ENCODE measurements at places on chromosomes 1 and 21.

DNA sequence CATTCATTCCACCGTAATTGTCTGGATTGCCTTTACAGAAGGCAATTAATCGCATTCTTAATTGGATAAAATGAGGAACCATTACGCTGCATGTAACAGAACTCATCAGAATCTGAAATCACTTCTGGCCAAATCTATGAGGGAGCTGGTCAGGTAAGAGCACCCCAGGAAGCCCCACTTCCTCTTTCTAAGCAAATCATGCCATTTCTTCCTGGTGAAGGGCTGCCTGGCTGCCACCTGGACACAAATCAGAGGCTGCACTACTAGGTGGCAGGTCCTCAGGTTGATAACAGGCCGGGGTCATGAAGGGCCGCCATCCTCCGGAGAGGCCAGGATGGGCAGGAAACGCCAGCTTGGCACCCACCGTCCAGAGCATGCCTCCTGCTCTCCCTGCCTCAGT is 73.7 kb downstream of the CAPZB start:
- no peak for DNase-seq

- DNase-seq: no peak
Measured at GRCh38 chr1:2438038-2438437, 25.7 kb upstream of the PEX10 start.

DNA sequence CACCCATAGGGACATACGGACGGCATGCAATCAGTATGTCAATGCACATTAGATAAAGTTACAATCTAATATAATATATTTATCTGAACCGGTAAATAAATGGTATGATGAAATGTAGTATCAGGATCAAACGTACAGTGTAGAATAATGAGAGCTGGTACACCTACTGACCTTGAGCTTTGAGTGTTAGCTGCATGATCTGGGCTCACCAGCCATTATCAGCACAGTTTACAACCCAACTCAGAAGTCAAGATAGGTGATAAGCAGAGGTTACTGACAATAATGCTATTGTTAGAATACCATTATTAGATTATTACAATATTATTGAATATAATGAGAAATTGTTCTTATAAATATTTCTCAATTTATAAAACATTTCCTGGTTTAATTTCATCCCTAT is 103.0 kb upstream of the ESRRG start:
- no peak for DNase-seq

DNA sequence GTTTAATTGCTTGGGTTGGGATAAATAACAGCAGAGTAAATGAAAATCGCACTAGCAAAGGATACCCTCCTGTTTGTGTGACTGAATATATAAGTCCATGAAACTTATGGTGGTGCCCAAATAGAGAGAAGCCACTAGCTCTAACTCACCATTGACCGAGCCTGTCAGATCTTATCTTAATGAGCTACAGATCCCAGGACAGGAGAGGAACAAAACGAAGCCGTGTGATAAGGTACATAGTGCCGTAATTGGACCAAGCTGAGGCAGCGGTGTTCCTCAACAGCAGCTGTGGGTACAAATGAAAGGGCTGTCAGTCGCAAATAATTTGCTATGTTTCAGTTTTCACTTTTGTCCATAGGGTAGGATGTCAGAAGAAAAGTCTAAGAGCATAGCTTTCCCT is 276.1 kb downstream of the PTBP2 start:
- no peak for DNase-seq

DNA sequence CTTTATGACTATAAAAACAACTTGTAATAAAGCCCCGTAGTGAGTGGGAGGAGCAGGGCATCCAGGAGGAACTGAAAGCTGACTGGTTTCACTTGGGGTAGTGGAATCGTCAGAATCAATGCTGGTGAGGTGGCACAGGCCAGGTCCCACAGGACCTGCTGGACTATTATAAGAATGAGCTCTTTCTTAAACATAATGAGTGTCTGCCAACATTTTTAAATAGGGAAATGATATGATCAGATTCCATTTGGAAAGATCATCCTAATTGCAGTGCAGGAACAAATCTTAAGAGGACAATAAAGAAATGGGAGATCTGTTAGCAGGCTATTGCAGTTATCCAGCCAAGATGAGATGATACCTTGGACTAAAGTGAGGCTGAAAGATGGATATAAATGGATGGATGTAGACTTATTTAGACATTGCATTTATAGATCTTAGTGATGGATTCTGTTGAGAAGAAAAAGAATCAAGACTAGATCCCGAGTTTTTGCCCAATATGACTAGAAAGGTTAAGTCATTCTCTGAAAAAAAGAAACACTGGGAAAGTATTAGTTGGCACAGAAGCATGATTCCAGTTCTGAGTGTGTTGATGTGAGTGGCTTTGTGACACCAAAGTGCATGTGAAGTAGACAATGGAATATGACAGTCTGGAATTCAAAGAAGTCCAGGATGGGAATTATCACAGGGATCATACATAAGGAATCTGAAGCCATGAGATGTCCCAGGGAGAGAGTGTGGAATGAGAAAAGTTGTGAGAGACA is 153.3 kb upstream of the SGIP1 start:
- no peak for DNase-seq

GRCh38 chr1:58699011-58699762 is 675 bp downstream of the MYSM1 start:
- DNase-seq: no peak

DNA sequence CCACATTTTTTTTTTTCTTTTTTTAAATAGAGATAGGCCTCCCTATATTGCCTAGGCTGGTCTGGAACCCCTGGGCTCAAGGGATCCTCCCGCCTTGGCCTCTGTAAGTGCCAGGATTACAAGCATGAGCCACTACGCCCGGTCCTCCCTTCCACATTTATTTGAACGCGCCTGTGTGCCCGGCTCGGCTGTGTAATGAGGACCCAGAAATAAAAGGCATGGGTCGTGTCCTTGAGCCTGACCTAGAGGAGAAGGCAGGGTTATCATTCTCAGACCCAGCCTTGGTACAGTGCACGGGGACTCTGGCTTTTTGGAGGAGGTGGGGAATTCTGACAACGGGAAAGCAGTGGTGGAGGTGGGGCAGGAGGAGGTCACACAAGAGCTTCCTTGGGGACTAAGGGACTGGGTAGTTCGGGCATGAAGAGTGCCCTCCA is 841 bp downstream of the CENPF start:
- no peak for DNase-seq

GRCh38 chr21:34129901-34130715 is 56.7 kb downstream of the MRPS6 start:
- DNase-seq: no peak

GRCh38 chr1:205928317-205928716 is 14.9 kb downstream of the SLC26A9 start:
- DNase-seq: no peak

- DNase-seq: no peak
Measured at GRCh38 chr1:197415221-197415620, 147.2 kb downstream of the CRB1 start.

DNA sequence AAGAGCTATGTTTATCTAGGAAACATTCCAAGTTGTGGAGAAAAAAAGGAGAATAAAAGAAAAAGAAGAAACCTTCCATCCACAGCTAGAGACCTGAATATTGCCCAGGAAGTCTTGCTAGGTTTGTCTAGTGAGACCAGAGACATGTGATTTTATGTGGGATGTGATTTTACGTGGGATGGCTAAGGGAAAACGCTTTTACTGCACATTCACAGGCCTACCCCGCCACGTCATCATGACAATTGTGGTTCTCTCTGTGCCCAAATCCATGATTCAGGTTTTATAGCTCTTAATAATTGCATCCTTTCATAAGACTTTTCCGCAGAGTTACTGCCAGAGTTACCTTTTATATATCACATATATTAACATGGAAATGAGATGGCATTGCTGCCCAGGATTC is 86.4 kb upstream of the SSX2IP start:
- DNase-seq: no peak

DNA sequence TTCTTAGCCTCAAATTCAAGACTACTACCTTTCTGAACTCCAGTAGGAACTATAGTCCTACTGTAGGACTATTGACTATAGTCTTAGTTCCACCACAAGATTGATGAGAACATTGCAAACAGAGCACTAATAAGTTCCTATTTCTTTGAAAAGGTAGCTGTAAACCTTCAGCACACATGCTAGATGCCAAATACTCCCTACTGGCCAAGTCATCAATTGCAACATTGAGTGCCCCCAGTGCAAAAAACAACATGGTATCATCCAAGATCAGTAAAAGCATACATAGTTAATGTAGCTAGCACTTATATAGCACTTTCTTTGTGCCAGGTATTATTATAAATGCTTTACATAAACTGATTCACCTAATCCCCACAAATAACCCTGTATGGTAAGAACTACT is 99.8 kb downstream of the MRPL39 start:
- no peak for DNase-seq

- no peak for DNase-seq
Measured at GRCh38 chr1:85830837-85831236, 122.6 kb upstream of the ZNHIT6 start.

DNA sequence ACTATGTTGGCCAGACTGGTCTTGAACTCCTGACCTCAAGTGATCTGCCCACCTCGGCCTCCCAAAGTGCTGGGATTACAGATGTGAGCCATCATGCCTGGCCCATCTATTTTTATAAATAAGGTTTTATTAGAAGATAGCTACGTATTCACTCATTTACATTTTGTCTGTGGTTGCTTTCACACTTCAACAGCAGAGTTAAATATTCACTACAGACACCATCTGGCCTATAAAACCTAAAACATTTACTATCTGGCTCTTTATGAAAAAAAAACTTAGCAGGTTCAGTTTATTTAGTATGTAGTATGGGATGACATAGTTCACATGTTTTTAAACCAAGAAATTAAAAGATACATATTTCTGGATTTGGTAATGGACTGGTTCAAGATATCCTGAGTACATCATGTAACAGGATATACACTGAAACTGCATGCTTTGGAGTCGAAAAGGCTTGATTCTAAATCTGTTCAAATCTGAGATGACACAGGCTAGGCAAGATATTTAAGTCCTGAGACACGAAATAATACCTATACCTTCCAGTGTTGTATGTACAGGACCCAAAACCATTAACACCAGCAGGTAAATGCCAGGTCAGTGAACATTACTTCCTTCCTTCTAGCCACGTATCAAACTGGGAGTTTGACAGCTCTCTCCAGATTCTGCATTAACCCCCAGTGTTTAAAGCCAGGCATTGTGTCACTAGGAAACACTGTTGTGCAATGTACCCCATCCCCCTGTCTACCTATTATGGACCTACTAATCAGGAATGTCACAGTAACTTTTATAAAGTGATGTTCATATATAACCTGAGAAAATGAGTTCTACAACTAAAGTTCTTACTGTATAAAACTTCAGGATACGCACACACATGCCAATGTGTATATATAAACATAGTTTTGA is 54.3 kb upstream of the SDC3 start:
- DNase-seq: no peak

DNA sequence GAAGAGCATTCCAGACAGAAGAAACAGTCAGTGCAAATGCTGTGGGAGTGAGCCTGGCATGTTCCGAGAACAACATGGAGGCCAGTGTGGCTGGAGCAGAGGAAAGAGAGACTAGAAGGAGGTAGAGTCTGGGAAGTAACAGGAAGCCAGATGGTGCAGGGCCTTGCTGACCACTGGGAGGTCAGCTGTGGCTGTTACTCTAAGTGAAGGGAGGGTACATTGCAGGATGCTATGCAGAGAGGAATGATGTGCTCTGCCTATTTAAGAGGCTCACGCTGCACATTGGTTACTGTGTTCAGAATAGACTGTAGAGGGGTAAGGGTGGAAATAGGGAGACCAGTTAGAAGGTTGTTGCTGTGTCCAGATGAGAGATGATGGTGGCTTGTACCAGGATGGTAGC is 88.6 kb upstream of the CACNA1E start:
- no peak for DNase-seq

DNA sequence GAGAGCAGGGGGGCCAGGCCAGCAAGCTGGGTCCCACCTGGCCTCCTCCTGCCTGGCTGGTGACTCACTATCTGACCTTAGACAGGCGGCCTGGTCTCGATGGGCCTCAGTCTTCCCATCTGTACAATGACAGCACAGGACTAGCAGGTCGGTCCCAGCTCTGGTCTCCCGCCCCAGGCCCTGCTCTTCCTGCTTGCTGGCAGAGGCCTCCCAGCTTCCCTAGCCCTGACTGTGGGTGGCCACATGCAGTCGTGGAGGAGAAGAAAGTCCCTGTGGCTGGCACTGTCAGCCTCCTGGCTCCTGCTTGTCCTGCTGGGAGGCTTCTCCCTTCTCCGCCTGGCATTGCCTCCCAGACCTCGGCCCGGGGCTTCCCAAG is 817 bp downstream of the EXTL1 start:
- DNase-seq: no peak

DNA sequence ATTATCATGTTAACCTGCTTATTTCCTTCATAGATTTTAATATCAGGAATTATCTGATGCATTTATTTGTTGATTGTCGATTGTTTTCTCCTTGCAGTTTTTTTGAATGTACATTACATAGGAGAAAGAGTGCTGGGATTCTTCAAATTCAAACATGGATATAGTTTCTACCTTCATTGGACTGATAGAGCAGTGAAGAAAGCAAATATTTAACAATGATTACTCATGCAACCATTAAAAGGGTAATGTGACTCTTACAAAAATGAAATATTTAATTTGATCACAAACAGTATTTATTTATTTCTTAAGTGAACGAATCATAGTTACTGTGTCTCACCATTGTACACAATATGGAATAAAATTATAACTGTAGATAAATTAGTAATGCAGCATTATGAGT is 350.9 kb downstream of the BRINP3 start:
- no peak for DNase-seq

DNA sequence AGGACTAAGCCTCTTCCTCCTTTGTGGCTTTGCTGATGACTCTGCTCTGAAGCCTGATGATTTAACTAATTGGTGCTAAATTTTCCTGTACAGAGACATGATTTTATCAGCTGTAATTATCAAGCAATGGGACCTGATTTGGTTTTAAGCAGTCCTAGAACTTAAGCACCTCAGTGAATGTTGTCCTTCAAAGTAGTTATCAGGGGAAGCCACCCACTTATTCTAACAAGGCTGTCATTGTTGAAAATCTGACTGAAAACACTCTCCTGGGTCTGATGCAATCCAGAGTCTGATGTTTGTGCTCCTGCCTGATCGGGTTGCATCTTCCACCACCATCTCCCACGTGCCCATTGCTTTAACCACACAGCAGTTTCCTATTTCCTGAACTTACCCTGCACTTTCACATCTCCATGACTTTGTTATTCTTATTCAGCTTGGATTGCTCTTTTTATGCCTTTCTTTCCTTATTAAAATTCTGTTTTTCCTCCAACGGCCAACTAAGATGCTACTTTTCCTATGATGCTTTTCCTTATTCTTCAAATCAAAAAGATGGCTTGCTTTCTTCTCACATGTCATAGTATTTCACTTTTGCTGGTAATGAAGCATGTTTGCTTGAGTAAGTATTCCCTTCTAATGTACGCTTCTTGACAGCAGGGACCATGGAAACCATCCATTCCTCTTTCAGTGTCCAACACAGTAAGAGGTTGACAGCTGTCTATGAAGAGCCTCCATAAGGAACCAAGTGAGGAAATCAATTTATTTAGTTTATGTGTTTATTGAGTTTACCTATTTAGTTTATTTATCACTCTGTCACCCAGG is 55.0 kb downstream of the S1PR1 start:
- DNase-seq: no peak

- no peak for DNase-seq
Measured at GRCh38 chr1:208264469-208265121, 20.4 kb upstream of the PLXNA2 start.
